ENCODE measurements at places on chromosomes 5 and 9.
A peak's percentile ranks its signal among the peaks of the same experiment; 100 is the strongest.

GRCh38 chr5:178839319-178839704, 20.4 kb upstream of the ZNF354B start:
- peak; percentile 35 for DNase-seq

- peak; percentile 86 for DNase-seq
These were observed 84.7 kb downstream of the PTTG1 start for GRCh38 chr5:160506006-160507004.

DNA sequence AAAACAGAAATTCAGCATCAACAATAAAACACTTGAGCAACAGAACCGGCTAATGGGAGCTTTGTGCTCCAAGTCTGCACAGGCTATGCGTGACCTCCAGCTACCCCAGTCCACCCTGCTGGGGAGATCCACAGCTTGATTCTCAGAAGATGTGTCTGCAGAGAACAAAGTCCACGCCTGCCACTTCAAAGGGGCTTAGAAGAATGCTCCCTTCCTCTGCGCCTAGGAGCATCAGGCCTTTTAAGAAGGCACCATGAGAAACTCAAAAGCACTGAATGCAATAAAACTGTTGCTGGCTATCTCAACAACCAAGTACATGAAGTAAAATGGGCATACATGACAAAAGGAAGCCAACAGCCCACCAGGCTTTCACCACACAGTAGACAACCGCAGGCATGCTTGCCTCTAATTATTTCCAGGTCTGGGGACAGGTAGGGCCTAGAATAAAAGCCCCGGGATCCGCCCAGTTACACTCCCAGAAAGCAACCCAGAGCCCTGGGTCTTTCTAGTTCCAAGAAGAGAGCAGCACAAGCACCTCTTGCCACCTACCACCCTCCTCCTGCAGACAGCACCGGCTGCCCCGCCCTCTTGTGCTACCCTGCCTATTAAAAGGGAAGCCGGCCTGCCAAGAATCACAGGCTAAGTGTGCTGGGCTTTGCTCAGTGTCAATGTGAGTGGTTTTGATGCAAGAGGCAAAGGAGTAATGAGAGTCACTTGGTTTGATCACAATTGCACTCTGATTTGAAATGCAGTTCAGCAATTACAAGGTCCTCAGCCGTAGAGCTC, 123.2 kb downstream of the SPOCK1 start:
- DNase-seq, result no peak

DNA sequence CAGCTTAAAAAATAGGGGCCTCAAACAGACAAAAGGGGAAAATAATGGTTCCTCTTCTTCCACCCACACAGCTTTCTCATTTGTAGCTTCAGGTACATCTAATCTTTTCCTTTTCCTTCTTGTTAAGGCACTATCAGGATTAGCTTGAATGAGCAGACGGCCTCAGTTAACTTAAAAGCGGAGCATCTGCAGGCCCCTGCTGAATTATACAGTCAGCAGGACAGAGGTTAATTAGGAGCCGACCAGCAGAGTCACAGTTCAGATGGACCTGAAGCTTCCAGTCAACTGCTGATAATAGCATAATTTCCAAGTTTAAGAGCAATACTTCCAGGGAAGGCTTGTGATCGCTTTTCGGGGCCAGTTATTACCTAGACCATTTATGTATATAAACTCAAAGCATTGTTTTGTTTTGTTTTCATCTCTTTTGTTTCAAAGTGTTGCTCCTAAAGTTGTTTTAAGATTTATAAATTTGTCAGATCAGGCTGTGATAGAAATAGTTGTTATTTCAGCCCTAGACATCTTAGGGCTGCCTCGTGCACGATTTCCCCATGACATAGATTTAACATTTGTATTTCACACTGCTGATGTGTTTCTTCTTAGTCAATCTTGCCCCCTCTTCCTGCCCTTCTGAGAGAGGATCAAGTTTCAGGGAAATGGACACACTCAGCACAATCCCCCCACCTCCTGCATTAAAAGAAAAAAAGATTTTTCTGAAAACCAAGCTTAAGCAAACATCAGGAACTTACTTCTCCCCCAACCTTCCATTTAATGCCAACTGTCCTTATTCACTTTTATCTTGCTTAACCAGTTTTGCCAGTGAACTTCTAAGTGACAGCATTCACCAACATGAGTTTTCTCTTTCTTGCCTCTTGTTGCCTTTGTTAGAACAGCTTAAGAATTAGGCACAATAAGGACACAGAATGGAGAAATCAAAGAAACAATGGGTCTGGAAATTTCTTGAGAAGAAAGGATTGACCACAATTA, 449.8 kb downstream of the ARHGEF28 start:
- no peak for DNase-seq

DNA sequence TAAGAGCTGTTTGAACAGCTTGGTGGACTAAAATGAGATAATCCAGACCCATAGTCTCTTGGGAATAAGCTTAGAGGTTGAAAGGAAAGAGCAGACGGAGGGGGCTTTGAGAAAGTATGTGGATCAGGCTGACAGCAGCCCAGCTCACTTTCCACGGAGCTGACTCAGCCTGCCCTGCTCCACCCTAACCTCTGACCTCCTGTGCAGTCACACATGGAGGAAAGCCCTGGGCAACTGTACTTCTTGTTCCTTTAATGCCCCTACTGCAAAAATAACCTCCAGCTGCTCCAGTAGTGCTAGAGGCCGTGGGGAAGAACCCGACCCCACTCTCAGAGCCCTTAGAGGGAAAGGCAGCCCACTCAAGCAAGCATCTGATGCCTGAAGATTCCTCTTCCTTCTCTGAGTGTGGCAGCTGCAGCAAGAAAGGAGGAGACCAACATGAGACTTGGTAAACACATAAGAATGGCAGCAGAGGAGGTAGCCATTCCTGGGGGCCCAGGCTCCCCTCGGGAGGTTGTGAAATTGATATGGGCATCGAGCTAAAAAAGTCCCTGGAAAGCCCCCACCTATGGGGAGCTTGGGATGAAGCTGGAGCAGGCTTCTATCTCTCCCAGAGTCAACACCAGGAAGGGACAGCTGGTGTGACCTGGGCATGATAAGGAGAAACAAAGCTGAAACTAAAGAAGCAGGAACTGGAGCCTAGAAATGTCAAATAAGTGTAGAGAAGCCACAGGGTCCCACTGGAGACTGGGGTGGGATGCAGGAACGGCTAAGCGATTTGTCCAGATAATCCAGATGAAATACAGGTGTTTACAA, 204.3 kb downstream of the PIK3R1 start:
- no peak for DNase-seq

DNA sequence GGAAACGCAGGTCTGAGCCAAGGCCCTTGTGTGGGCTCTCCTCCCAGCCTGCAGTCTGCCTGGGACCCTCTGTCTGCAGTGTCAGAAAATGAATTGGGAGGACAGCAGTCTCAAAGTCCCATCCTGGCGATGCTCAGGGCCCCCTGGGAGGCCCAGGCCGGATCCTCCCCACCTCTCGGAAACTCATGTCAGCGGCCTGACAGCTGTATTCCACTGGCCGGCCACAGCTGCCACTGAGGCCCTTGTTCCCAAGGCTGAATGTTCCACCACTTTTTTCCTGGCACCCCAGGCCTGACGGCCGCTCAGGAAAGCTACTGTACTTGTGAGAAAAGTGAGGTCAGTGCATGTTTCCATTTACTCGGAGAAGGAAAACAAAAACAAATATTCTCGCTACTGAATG, 180.0 kb downstream of the FGF18 start:
- no peak for DNase-seq

DNA sequence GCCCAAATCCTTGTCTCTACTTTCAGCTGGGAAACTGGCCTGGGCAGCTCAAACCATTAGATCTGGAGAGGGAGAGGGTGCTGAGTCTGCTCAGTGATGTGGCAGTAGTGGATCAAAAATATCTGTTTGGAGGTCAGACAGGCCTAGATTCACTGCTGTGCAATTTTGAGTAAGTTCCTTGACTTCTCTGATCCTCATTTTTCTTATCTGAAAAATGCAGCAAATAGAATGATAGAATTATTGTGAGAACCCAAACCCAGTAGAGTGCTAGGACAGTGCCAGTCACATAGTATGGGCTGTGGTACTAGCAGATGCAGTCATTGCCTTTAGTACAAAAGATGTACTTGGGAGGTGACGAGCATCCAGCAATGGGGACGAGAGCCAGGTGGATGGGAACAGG, 50.2 kb downstream of the ARHGEF37 start:
- DNase-seq, result no peak

DNA sequence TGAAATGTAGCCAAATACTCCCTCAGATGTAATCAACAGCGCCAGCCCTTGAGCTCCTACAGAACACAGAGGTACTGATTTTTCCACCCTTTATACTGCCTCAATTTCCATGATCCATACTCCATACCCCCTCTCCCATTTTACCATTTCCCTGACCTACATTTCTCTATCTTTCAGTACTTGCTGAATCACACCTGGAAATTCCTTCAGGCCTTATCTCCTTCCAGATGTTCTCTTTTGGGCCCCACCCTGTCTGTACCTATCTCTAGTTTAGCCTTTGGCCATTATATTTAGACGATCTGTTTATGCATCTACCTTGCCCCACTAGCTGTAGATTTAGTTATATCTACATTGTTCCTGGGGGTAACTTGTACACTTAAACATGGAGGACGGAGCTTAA, 5.5 kb downstream of the NIM1K start:
- DNase-seq, result no peak

- no peak for DNase-seq
These were observed 138.6 kb downstream of the ARHGEF28 start for GRCh38 chr5:73764586-73764985.

DNA sequence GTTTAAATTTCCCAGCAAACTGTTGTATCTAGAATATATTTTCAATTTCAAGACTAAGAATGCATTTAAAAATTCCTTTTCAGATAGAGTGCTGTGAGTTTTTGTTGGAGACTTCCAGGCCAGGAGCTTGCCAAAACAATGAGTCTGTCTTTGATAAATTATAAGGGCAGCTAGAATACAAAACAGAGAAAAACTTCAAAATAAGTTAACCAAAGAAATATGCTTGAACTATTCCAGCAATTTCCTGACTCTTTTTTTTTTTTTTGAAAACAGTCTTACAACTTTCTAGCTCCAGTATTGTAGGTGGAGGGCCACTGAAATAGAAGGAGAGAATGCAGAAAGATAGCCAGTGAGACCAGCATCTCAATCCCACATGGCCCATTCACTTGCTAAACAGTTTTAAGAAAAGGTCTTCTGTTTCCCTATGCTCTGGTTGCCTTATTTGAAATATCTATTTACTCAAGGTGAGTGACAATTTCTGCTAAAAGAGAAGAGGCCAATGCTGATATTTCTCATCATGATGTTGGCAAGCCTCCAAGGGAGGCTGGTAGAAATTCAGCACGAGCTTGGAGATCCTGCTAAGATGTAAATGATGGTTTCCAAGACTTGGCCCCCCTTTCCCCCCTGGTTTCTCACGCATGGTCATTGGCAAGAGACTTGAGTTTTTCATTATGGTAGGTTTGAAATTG, 103.2 kb downstream of the USP20 start:
- no peak for DNase-seq

GRCh38 chr5:14156650-14157492, 13.7 kb downstream of the TRIO start:
- DNase-seq, result no peak

GRCh38 chr9:108997112-108997511, 16.2 kb downstream of the CTNNAL1 start:
- no peak for DNase-seq

- no peak for DNase-seq
These were observed 114.2 kb upstream of the FST start for GRCh38 chr5:53366245-53366644.

- DNase-seq, result no peak
These were observed 22.8 kb upstream of the FOXB2 start for GRCh38 chr9:76996700-76997099.

- DNase-seq, result no peak
These were observed 76.8 kb downstream of the AMBP start for GRCh38 chr9:114001410-114001685.

DNA sequence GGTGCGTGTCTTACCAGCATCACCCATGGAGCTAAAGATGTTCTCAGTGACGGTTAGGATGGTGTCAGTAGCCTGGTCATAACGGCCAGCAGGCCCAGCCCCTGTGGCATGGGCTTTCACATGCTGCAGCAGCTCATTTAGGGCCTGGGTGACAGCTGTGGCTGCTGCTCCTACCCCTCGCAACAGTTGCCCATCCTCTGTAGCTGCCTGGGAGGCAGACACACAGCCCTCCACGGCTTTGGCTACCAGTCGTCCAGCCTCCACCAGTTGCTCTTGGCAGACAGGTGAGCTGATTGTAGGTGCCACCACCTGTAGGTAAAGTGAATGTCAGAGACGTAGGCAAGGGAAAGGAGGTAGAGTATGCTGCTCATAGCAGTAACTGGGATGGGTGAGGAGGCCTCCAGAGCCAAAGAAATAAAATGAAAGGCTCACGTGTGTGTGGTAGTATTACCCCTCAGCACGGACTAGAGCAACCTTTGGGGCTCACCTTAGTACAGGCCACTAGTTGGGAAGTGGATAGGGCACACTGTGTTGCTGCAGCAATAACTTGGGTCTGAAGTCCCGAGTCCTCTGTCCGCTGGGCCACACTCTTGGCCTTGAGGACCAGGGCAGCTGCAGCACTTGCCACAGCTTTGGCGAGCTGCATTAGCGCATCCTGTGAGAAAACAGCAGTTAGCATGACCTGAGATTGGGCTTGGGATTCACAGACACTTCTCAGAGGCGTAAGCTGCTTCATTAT, 14.7 kb downstream of the TLN1 start:
- no peak for DNase-seq

DNA sequence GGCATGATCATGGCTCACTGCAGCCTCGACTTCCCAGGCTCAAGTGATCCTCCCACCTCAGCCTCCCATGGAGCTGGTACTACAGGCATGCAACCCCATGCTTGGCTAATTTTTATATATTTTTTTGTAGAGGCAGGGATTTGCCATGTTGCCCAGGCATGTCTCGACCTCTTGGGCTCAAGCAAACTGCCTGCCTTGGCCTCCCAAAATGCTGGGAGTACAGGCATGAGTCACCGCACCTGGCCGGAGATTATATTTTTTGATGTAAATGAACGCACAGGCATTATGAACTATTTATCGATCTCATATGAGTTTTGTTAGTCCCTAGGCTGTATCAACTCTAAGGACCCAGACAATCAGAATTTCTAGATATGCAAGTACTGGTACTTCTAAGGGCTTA, 25.5 kb upstream of the CEP120 start:
- DNase-seq, result no peak

- DNase-seq, result no peak
These were observed 14.6 kb upstream of the PRR16 start for GRCh38 chr5:120449501-120449900.

- no peak for DNase-seq
These were observed 6.2 kb downstream of the GNPDA1 start for GRCh38 chr5:142006363-142007236.

DNA sequence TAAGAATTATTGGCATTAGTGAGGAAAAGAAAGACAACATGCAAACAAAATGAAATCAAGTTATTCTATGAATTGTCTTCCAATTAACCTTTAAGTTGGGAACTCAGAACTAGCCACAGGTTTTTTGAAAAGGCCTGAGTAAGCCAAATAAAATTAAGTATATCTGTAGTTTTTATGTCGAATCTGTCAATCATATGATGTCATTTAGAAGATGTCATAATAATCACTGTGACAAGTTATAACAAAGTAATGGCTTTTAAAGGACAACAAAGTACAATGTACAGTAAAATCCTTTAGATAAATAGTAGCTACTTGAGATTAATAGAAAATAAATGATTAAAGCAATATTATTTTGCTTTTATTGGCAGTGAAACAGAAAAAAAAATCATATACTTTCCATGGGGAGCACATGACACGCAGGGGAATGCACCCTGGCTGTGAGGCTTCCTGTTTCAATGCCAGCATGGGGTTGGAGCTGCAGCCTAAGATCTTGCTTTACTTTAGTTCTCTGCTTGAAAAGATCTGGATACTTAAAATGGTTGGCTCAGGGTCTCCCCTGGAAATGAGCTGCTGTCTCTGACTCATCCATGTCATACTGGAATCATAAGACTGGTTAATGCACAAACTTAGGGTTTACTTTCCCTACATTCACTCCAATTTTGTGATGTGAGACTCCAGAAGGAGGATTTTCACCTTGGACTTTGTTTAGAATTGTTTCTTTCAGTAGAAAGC, 284.3 kb downstream of the TAF11L14 start:
- no peak for DNase-seq

All from CD4-positive, alpha-beta T cell treated with Interferon gamma for 1 hour (primary cell).